ENCODE measurements at places on chromosomes 4 and X. TPM values are rescaled to one million over a fixed set of nuclear protein-coding genes. Genes with fewer than 3 reads are reported as not detected.

The XG gene
- 0.22 TPM for polyA plus RNA-seq

DNA sequence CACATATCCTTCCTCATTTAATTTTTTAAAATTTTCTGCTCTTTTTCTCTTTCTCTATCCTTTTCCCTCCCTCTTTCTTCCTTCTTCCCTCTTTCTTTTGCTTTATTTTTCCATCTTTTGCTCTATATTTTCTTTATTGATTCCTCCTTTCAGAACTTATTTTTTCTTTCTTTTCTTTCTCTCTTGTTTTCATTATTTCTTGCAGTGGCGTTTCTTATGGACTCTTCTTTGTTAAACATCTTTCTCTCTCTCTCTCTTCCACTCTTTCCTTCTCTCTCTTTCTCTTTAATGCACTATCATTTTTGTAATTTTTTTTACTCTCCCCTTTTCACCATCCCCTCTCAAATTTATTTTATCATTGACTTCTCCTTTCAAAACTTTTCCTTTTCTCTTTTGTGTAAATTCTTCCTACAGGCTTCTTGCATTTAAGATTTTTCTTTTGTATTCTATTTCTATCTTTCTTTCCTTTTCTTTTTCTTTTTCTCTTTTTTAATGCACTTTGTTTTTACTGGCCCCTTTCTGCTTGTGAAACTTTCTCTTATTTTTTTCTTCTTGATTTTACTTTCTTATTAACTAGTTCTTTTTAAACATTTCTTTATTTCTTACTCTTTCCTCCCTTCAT is 97.0 kb downstream of the RBMX2 start:
- DNase-seq: no peak

DNA sequence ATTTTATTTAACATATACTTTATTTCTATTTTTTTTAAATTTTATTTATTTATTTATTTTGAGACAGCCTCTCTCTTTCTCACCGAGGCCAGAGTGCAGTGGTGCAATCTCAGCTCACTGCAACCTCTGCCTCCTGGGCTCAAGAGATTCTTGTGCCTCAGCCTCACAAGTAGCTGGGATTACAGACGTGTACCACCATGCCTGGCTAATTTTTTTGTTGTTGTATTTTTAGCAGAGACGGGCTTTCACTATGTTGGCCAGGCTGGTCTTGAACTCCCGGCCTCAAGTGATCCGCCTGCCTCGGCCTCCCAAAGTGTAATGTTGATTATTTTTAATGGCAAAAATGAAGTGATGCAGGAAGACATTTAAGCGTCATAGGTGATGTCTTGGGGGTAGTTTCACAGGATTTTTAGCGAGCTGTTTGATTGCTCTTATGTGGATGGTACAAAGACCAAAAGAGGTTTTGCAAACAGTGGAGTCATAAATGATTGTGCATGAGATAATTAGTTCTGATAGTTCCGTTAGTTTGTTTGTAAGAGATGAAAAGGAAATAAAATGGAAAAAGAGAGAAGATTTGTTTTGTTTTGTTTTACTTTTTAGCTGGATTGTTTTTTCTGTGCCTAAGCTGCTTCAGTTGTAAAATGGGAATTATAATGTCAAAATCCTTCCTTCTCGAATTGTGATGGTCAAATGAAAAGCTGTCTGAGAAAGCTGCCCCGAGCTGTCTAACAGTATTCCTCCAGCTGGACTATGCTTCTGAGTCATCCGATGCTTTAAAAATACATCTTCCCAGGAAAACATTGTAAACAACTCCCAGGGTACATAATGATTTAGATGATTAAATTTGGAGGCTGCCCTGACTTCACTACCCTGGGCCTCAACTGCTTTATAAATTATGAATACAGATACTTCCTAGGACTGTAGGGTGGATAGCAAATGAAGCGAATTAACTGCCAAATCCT is 14.7 kb downstream of the RHOH start:
- no peak for DNase-seq

DNA sequence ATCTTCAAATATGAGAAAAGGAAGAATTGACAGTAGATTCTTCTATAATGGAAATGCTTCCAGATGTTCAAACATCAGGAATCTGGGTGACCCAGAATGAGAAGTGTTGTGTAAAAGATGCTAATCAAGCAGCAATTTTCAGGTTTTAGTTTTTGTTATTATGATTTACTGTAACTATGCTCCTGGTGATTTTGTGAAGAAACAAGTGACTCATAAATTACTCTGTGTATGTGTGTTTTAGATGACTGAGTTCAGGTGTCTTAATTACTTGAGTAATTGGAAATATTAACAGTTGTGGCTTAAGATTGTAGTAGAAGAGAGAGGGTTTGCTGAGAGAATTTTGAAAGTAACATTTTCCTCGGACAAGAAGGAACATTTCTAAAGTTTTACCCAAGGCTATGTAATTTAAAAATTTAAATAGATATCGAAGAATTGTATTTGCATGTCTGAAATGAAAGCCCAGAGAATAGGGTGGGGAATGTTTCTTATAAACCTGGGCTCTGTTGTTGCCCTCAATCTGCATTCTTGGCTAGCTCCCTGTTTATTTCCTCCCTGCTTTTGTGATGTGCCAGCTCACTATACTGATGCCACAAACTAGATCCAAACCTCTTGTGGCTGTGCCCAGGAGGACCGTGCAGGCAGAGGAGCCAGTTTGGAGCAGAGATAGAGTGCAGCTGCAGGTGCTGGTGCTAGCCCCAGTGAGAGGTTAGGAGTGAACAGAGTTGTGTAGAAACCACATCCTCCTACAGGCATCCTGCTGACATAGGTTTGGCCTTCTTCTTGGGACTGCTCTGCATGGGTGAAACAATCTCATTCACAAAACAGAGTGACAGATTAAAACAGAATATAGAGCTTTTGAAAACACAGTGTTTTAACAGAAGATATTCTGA is 25.4 kb upstream of the TNIP3 start:
- no peak for DNase-seq

DNA sequence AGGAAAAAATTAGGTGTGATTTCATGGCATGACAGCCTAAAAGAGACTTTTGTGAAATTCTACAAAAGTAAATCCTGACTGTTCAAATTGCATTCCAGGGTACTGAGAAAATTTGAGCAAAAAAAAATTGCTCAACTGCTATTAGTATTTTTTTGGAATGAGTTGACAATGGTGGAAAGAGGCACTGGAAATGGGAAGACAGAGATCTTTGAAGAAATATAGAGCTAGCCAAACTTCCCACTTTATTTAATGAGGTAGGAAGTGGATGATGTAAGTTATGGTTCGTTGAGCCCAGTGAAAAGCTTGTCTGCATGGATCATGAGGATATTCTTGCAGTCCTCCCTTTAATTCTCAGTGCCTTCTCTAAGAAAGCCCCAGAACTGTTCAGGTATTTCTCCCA is 183.8 kb downstream of the PTTG2 start:
- DNase-seq: no peak

GRCh38 chr4:120317713-120318112 is 251.1 kb upstream of the MAD2L1 start:
- DNase-seq: no peak

The FTSJ1 gene
- polyA plus RNA-seq: 24.5 TPM
